Gastrocnemius medialis (tissue), 4 donors: ENCODE measurements at places on chromosomes 2 and 18. TPM values are rescaled to one million over a fixed set of nuclear protein-coding genes. Genes with fewer than 3 reads are reported as not detected.

- no peak overlapping the region for H3K4me3 ChIP-seq
- no peaks in the 10 kb centered on the region for H3K27me3 ChIP-seq
- no peak overlapping the region for H3K27ac ChIP-seq
Measured at GRCh38 chr2:209640358-209640757, 131.3 kb upstream of the UNC80 start.

DNA sequence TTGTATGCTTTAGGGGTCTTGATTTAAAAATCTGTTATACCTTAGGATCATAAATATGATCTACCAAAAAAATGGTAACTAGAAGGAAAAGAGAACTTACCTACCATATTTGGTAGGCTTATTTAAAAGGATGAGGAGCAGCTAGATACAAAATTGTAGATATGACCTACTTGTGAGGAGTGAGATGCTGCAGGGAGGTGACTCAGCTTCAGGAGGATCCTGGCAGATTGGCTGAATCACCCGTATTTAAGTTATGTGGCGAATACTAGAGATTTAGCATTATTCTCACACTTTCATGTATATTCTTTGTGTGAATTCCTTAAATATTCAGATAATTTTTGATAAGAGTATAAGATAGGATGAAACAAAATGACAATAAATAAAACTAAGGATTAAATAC, 657.3 kb upstream of the LINC00305 start:
- H3K27me3 ChIP-seq, result no peaks in the 10 kb centered on the region
- DNase-seq, result no peak
- no peaks in the 10 kb centered on the region for H3K36me3 ChIP-seq
- H3K27ac ChIP-seq, result no peak overlapping the region
- H3K4me1 ChIP-seq, result no peaks in the 10 kb centered on the region
- H3K4me3 ChIP-seq, result no peak overlapping the region

DNA sequence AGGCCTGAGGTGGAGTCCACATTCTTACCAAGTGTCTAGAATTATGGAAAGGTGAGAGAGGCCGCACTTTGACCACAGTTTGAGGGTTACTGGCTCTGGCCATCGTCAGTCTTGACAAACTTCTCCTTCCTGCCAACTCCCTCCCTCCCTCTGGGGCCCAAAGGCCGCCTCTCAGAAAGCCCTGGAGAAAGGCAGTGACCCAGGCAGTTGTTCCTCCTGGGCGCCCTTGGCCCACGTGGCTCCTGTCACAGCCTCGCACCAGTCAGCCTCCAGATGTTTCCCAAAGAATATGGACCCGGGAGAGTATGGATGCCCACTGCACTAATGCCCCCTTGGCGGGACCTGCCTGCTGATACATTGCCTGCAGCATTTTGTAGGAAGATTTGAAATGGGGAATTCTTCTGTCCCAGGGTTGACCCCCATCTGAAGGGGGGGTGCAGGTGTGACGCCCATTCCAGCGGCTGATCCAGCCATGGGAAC, 61.7 kb downstream of the ASB1 start:
- H3K4me1 ChIP-seq, result no peaks in the 10 kb centered on the region
- DNase-seq, result no peak
- H3K27ac ChIP-seq, result no peak overlapping the region
- H3K4me3 ChIP-seq, result no peak overlapping the region
- no peaks in the 10 kb centered on the region for H3K27me3 ChIP-seq

- no peaks in the 10 kb centered on the region for H3K27me3 ChIP-seq
- H3K4me1 ChIP-seq, result no peaks in the 10 kb centered on the region
- no peaks in the 10 kb centered on the region for H3K36me3 ChIP-seq
Measured at GRCh38 chr2:113180131-113180946, 6.6 kb downstream of the PSD4 start.

DNA sequence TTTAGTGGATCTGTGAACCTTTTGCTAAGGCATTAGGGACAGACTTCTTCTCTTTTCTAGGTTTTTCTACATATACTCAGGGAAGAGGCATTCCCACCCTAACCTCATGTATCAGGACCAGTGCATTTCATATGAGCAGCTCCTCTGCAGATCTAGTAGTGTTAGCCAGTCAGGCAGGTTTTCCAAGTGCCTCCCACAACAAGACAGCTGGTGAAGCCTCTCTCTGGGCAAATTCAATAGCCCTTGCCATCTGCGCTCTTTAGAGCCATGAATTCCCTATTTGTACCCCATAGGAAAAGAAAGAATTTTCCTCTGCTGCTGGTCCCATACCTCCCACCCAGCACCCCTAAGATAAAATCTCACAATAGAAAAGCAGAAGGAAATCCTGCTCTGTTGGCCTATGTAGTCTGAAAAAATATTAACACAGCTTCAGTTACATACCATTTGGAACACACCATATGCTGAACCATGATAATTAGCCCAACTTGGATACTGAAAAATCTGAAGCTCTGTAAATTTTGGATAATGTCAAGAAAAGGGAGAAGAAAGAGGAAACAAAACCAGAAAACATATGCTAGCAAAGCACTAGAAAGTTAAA, 1354.6 kb upstream of the NRXN1 start:
- no peak overlapping the region for H3K27ac ChIP-seq
- H3K4me1 ChIP-seq, result no peaks in the 10 kb centered on the region
- H3K36me3 ChIP-seq, result no peaks in the 10 kb centered on the region
- no peak for DNase-seq

- no peak overlapping the region for H3K27ac ChIP-seq
- H3K4me3 ChIP-seq, result no peak overlapping the region
- no peaks in the 10 kb centered on the region for H3K27me3 ChIP-seq
Measured at GRCh38 chr18:78245451-78245850, 734.2 kb upstream of the SALL3 start.

DNA sequence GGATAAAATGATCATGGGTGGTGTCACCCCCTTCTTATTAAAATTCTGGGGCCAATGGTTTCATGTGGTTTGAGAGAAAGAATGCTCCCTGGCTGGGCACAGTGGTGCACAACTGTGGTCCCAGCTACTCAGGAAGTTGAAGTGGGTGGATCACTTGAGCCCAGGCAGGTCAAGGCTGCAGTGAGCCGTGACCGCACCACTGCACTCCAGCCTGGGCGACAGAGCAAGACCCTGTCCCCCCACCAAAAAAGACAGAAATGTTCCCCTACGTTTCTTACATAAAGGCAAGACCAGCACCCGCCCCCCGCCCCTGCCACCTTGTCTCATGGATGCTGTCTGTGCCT, 53.0 kb upstream of the ID2 start:
- H3K27ac ChIP-seq, result no peak overlapping the region
- no peaks in the 10 kb centered on the region for H3K27me3 ChIP-seq
- no peak for DNase-seq
- no peak overlapping the region for H3K4me3 ChIP-seq

- H3K4me3 ChIP-seq, result no peak overlapping the region
- H3K27me3 ChIP-seq, result no peaks in the 10 kb centered on the region
- no peak for DNase-seq
- no peaks in the 10 kb centered on the region for H3K4me1 ChIP-seq
- H3K27ac ChIP-seq, result no peak overlapping the region
- H3K36me3 ChIP-seq, result no peaks in the 10 kb centered on the region
Measured at GRCh38 chr18:49305688-49306336, 154.6 kb downstream of the DYM start.

DNA sequence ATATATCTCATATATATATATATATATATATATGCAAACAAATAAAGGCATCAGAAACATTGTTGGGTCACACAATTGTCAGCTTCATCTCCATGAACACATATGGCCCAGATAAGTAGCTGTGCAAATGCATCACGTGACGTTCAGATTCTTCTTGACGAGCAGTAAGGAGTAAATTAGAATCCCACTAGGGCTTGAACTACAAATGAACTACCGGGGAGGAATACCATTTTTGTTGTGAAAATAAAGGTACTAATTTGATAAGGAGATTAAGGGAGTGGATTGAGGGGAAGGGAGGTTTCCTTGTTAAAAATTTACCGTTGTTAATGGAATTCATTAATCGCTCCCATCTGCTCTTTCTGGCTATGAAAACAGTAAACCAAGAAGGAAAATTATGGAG, 186.5 kb upstream of the COPS8 start:
- no peak overlapping the region for H3K4me3 ChIP-seq
- H3K27ac ChIP-seq, result no peak overlapping the region
- no peaks in the 10 kb centered on the region for H3K36me3 ChIP-seq
- no peak for DNase-seq

DNA sequence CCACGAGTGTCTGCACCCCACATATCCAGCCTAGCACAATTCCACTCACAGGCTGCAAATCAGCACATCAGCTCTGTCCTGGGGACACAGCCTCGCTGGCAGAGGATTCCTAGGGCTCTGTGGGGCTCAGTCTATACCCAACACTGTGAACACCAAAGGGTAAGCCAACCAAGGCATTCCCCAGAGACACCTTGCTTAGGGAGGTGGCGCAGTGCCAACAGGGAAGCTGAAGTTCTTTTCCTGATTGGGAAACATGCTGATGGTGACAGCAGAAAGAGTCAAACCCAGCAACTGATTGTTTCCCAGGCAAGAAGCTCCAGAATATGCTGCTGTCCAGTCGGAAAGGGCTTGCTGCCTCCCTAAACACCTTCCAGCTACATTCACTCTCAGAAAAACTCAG, 55.8 kb downstream of the TTC32 start:
- H3K4me1 ChIP-seq, result no peaks in the 10 kb centered on the region
- no peak for DNase-seq
- no peak overlapping the region for H3K4me3 ChIP-seq
- no peaks in the 10 kb centered on the region for H3K36me3 ChIP-seq
- no peaks in the 10 kb centered on the region for H3K27me3 ChIP-seq
- no peak overlapping the region for H3K27ac ChIP-seq

DNA sequence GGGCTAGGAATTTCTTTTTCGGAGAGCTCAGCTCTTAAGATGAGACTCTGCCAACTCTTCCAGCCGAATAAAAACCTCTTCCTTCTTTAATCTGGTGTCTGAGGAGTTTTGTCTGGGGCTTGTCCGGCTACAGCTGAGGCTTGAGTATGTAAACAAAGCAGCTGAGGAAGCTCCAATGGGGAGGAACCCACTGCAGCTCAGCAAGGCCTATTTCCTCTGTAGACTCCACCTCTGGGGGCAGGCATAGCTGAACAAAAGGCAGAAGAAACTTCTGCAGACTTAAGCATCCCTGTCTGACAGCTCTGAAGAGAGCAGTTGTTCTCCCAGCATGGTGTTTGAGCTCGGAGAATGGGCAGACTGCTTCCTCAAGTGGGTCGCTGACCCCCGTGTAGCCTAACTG, 838.7 kb downstream of the CCDC85A start:
- H3K4me3 ChIP-seq, result no peak overlapping the region
- no peaks in the 10 kb centered on the region for H3K36me3 ChIP-seq
- H3K27me3 ChIP-seq, result no peaks in the 10 kb centered on the region
- no peak overlapping the region for H3K27ac ChIP-seq

- no peaks in the 10 kb centered on the region for H3K4me1 ChIP-seq
- H3K36me3 ChIP-seq, result no peaks in the 10 kb centered on the region
- no peak overlapping the region for H3K4me3 ChIP-seq
- no peak for DNase-seq
Measured at GRCh38 chr2:204072443-204073324, 136.1 kb downstream of the ICOS start.

DNA sequence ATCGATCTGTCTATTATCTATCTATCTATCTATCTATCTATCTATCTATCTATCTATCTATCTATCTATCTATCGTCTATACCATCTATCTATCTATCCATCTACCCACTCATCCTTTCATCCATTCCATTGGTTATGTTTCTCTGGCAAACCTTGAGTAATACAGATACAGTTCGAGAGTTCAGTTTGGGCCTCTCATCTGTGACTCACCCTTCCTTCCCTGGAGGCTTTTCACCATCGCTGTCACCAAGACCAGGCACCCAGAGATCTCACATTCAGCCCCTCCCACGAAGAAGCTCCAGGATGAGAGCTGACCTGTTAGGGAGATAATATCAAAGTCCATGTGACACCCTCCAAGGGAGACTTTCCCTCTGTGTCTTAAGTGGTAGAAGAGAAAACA, 164.1 kb upstream of the CELF4 start:
- DNase-seq, result no peak
- H3K36me3 ChIP-seq, result no peaks in the 10 kb centered on the region
- no peak overlapping the region for H3K4me3 ChIP-seq
- H3K27ac ChIP-seq, result no peak overlapping the region
- H3K27me3 ChIP-seq, result no peaks in the 10 kb centered on the region
- no peaks in the 10 kb centered on the region for H3K4me1 ChIP-seq

DNA sequence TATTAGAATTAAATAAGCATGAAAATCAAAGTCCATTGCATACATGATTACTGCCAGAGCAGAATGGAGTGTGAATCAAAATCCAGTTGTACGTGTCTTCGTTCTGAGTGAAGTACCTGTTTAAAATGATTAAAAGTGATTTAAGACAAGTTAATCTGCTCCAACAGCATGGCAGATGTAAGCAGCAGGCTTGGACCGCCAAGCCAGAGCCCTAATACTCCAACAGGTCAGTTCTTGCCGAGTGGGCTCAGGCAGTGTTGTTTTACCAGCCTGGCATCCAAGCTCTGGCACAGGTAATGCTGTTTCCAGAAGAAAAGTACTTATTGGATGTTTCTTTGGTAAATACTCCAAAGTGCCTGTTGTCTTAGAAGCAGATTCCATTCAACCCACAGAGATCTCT, 171.4 kb upstream of the EPAS1 start:
- no peak overlapping the region for H3K4me3 ChIP-seq
- no peaks in the 10 kb centered on the region for H3K36me3 ChIP-seq
- no peak overlapping the region for H3K27ac ChIP-seq
- no peaks in the 10 kb centered on the region for H3K27me3 ChIP-seq

DNA sequence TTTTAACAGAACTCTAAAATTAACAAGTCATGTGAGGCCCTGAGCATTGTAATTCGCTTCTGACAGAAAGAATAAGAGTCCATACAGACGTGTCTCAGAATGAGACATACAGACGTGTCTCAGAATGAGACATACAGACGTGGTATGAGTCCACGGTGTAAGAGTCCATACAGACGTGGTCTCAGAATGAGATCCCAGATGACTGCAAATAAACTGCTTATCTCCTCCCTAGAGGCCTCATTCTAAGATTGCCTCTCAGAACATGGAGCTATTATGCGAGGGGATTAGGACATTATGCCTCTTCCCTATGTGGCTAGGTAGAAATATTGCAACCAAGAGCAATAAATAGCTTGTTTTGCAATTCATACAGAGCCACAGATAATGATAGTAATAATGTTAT, 63.9 kb downstream of the NEB start:
- H3K27ac ChIP-seq, result peak overlapping the region; percentile 64
- no peak for DNase-seq
- H3K4me3 ChIP-seq, result no peak overlapping the region
- H3K36me3 ChIP-seq, result peaks cover 2% of the 10 kb centered on the region
- H3K27me3 ChIP-seq, result no peaks in the 10 kb centered on the region

DNA sequence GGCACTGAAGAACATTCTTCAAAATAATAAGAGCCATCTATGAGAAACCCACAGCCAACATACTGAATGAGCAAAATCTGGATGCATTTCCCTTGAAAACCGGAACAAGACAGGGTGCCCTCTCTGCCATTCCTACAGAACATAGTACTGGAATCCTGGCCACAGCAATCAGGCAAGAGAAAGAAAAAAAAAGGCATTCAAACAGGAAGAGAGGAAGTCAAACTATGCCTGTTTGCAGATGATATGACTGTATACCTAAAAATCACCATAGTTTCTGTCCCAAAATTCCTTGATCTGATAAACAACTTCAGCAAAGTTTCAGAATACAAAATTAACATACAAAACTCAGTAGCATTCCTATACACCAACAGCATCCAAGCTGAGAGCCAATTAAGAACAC, 119.5 kb upstream of the PARD3B start:
- H3K27me3 ChIP-seq, result no peaks in the 10 kb centered on the region
- no peak for DNase-seq
- no peak overlapping the region for H3K4me3 ChIP-seq
- no peaks in the 10 kb centered on the region for H3K36me3 ChIP-seq
- H3K4me1 ChIP-seq, result no peaks in the 10 kb centered on the region

Gene MYOM1
- 281 TPM for total RNA-seq

Gene MAPK4
- 1.8 TPM for total RNA-seq

Gene RAB3GAP1
- 44.9 TPM for total RNA-seq

Gene ITGB6
- 0.93 TPM for total RNA-seq

Gene ELOA2
- 0.15 TPM for total RNA-seq
